Calu3 (cell line): ENCODE measurements at places on chromosomes 5 and 9.

DNA sequence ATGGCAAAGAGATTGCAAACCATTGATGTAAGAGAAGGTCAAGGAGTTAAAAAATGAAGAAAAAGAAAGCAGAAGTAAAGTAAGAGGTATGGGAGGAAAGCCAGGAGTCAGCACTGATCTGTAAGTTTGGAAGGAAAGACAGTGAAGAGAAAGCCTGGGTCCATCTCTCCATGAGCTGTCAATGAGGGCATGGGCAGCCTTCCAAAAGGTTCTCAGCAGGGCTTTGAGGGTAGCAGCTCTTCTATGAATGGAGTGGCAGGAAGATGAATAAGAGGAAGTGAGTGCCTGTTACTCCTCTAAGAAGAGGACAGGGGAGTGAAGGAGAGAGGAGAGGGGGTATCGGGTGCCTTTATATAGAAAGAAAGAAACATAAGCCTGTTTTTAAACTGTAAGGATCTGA, 97.1 kb downstream of the ADCY2 start:
- no peak overlapping the region for H3K4me3 ChIP-seq
- no peaks in the 10 kb centered on the region for H3K36me3 ChIP-seq
- H3K27me3 ChIP-seq: no peaks in the 10 kb centered on the region
- H3K4me1 ChIP-seq: no peaks in the 10 kb centered on the region
- no peak for DNase-seq

GRCh38 chr9:90684736-90685135, 42.1 kb upstream of the DIRAS2 start:
- H3K4me3 ChIP-seq: no peak overlapping the region
- no peaks in the 10 kb centered on the region for H3K4me1 ChIP-seq
- DNase-seq: no peak

- H3K36me3 ChIP-seq: peaks cover 57% of the 10 kb centered on the region
- peak; percentile 42 for DNase-seq
- H3K27ac ChIP-seq: peak overlapping the region; percentile 81
- H3K4me3 ChIP-seq: peak overlapping the region; percentile 87
- H3K27me3 ChIP-seq: no peaks in the 10 kb centered on the region
- peaks cover 17% of the 10 kb centered on the region for H3K4me1 ChIP-seq
Observed at GRCh38 chr9:127979333-127980059, 1.3 kb downstream of the EEIG1 start.

DNA sequence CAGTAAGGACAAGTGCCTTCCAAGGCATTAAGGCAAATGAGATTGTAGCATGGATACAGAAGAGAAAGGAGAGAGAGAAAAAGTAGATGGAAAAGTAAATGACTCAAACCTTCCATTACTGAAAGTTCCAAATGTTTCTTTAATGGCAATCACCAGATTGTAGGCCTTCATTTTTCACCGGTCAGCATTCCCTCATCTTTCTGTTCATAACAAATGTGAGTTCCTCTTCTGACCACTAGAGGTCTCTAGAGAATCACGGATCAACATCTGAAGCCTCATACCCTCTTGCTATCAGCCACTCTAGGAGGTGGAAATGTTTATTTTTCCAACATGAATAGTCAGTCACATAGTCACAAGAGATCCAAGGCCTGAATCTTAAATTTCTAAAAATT, 73.6 kb upstream of the RPS23 start:
- H3K27me3 ChIP-seq: no peaks in the 10 kb centered on the region
- peaks cover 22% of the 10 kb centered on the region for H3K4me1 ChIP-seq
- H3K27ac ChIP-seq: peak overlapping the region; percentile 8
- peak; percentile 29 for DNase-seq
- no peaks in the 10 kb centered on the region for H3K36me3 ChIP-seq
- H3K4me3 ChIP-seq: no peak overlapping the region

DNA sequence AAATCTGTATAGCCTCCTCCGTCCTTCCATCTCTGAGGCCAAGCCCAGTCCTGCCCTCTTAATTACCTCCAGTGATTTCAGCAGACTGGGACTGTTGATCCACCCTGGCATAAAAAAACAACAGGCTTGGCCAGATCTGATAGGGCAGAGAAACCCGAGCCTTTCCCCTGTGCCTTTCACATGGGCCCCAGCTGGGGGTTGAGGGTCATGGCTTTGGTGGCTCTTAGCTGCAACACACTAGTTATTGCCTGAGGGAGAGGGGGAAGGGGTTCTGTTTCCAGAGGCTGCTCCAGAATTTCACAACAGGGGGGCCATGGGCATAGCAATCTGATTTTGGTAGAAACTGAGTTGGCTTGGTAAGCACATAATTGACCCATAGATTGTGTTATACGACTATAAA, 21.2 kb upstream of the PANK3 start:
- H3K36me3 ChIP-seq: no peaks in the 10 kb centered on the region
- H3K27ac ChIP-seq: no peak overlapping the region
- no peaks in the 10 kb centered on the region for H3K4me1 ChIP-seq
- peaks cover 33% of the 10 kb centered on the region for H3K27me3 ChIP-seq

GRCh38 chr9:12424243-12424642, 268.9 kb upstream of the TYRP1 start:
- H3K27me3 ChIP-seq: no peaks in the 10 kb centered on the region
- no peak overlapping the region for H3K4me3 ChIP-seq
- H3K27ac ChIP-seq: no peak overlapping the region
- DNase-seq: no peak
- H3K36me3 ChIP-seq: no peaks in the 10 kb centered on the region

DNA sequence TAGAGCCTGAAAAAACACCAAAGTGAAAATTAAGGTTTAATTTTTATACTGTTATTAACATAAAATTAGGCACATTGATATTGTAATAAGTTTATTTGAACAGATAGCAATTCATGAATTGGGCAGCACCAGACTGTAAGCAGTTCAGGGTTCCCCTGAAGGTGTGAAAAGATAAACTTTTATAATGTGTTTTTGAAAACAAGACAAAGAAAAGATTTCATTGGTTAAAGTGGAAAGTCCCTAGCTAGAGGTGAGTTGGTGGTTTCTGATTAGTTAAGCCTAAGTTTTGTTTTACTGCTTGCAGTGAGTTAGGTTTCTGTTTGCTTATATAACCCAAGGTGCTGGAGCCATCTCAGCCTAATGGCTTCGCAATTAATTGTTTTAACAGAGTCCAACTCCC, 96.5 kb upstream of the RPS23 start:
- DNase-seq: no peak
- peaks cover 8% of the 10 kb centered on the region for H3K4me1 ChIP-seq
- no peak overlapping the region for H3K27ac ChIP-seq
- no peaks in the 10 kb centered on the region for H3K27me3 ChIP-seq

- no peak overlapping the region for H3K4me3 ChIP-seq
- peaks cover 30% of the 10 kb centered on the region for H3K36me3 ChIP-seq
- H3K4me1 ChIP-seq: no peaks in the 10 kb centered on the region
- no peak overlapping the region for H3K27ac ChIP-seq
Observed at GRCh38 chr9:35044071-35044470, 28.4 kb downstream of the VCP start.

- peak overlapping the region; percentile 70 for H3K4me3 ChIP-seq
- peaks cover 4% of the 10 kb centered on the region for H3K27me3 ChIP-seq
- no peak for DNase-seq
- peaks cover 26% of the 10 kb centered on the region for H3K4me1 ChIP-seq
Observed at GRCh38 chr9:127931092-127931881, 710 bp upstream of the PIP5KL1 start.

DNA sequence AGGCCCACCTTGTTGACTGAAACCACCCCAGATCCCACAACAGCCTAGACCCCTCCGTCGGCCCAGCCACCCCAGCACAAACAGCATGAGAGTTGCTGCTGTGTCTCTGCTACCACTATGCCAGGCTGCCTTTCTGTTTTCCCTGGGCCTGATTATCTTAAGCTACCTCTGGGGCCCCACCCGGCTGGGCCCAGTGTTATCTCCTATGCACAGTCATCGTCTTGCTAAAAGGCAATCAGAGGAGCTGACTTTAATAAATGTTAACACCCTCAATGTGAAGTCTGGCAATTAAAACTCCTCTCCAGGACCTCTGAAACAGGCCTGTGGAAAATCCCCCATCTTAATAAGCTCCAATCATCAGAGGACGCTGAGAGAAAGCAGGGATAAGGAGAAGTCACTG, 144.9 kb downstream of the FAM114A2 start:
- no peak overlapping the region for H3K4me3 ChIP-seq
- DNase-seq: no peak
- no peaks in the 10 kb centered on the region for H3K4me1 ChIP-seq

GRCh38 chr5:32163785-32164184, 10.3 kb downstream of the GOLPH3 start:
- H3K27ac ChIP-seq: no peak overlapping the region
- H3K4me1 ChIP-seq: no peaks in the 10 kb centered on the region
- H3K4me3 ChIP-seq: no peak overlapping the region
- peaks cover 47% of the 10 kb centered on the region for H3K36me3 ChIP-seq

DNA sequence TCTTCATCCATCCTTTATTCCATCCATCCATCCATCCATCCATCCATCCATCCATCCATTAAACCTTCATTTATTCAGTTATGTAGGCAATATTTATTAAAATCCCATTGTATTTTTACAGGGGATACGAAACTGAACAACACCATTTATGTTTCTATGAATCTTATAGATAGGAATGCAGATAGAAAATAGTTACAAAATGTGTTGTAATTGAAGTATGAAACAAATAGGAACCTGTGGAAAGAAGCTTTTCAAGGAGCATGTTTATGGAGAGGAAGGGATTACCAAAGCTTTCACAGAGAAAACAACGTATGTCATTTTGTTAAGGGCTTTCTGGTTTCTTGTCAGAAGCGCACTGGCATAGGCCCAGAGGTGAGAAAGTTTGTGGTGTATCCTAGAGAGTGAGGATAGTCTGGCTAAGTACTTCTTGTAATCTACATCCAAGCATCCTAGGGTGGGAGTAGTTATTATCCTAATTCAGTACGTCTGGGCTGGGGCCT, 184.0 kb downstream of the CNTLN start:
- no peak overlapping the region for H3K27ac ChIP-seq
- H3K36me3 ChIP-seq: no peaks in the 10 kb centered on the region
- H3K27me3 ChIP-seq: no peaks in the 10 kb centered on the region
- H3K4me3 ChIP-seq: no peak overlapping the region
- no peaks in the 10 kb centered on the region for H3K4me1 ChIP-seq

DNA sequence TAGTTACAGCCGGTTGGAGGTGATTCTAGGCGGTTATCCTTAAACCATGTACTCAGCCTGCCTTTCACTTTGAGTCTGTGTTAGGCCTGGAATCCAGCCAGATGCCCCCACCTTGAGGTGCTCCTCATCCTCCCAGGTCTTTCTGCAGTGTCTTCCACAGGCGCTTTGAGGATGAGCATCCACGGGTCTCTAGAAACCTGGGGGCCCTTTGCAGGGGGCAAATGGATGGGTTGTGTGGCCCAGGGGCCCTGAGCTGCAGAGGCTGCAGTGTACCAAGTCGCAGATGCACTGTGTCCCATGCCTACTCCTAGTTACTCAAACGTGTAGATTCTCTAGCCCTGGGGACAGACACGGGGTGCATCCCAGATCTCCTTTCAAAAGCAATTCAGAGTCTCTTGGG, 242.1 kb upstream of the IRX1 start:
- H3K4me3 ChIP-seq: no peak overlapping the region
- no peak overlapping the region for H3K27ac ChIP-seq
- no peak for DNase-seq
- no peaks in the 10 kb centered on the region for H3K27me3 ChIP-seq

- H3K4me3 ChIP-seq: no peak overlapping the region
- H3K27me3 ChIP-seq: no peaks in the 10 kb centered on the region
- no peak overlapping the region for H3K27ac ChIP-seq
- no peak for DNase-seq
- no peaks in the 10 kb centered on the region for H3K36me3 ChIP-seq
- no peaks in the 10 kb centered on the region for H3K4me1 ChIP-seq
Observed at GRCh38 chr9:72257814-72258213, 107.2 kb downstream of the ZFAND5 start.

DNA sequence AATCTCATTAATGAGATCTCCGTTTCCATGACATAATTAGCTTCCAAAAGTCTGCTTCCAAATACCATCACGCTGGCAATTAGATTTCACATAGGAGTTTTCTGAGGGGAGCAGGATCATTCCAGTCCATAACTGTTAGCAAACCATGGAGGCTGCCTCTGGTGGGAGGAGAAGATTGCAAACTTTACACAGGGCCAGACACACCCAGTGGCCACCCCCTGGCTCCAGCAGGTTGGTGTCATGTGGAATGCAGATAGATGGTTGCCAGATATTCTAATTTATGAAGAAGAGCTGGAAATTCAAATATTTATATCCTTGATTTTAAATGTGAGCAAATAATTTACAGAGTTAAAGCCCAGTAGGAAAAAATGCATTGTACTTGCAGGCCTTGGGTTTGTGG, 164.2 kb downstream of the ICE1 start:
- H3K4me3 ChIP-seq: no peak overlapping the region
- H3K36me3 ChIP-seq: no peaks in the 10 kb centered on the region
- no peak for DNase-seq
- H3K4me1 ChIP-seq: no peaks in the 10 kb centered on the region
- H3K27ac ChIP-seq: no peak overlapping the region

- no peaks in the 10 kb centered on the region for H3K4me1 ChIP-seq
- no peak overlapping the region for H3K4me3 ChIP-seq
- H3K27ac ChIP-seq: no peak overlapping the region
- no peaks in the 10 kb centered on the region for H3K27me3 ChIP-seq
Observed at GRCh38 chr9:97319395-97319794, 11.9 kb downstream of the CCDC180 start.

DNA sequence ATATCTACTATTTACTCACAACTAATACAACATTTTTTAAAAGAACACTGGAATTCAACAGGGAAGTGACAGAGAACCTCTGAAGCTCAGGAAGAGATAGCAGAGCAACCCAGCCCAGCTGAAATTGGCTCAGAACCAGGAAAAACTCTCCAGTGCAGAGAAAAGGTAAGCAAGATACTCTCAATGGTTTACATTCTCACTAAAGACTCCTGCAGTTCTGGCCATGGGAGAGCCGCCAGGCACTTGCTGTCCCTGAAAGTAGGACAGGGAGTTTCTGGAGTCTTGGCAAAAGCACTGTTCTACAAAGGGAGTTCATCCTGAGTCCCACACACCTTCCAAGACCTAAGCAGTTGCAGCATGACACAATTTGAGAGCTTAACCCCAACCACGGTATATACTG, 330.8 kb downstream of the TRIM36 start:
- H3K36me3 ChIP-seq: no peaks in the 10 kb centered on the region
- no peak overlapping the region for H3K27ac ChIP-seq

DNA sequence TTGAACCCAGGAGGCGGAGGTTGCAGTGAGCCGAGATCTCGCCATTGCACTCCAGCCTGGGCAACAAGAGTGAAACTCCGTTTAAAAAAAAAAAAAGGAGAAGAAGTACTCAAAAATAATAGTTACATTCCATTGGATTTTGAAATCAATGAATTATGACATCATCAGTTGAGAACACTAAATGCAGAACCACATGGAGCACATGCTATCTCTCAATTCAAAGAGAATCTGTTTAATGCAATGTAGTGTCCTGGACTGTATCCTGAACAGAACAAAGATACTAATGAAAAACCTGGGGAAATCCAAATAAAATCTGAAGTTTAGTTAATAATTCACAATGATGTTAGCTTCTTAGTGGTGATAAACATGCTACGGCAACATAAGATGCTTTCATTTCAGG, 20.3 kb downstream of the CDC14B start:
- no peak for DNase-seq
- H3K4me3 ChIP-seq: no peak overlapping the region
- no peak overlapping the region for H3K27ac ChIP-seq
- H3K36me3 ChIP-seq: no peaks in the 10 kb centered on the region
